ENCODE measurements at places on chromosomes 1 and 21. TPM values are rescaled to one million over a fixed set of nuclear protein-coding genes. Genes with fewer than 3 reads are reported as not detected.

CFHR5 gene
- not detected for total RNA-seq

CHAF1B gene
- 1.2 TPM for total RNA-seq

KCNJ6 gene
- not detected for total RNA-seq

TINAGL1 gene
- 1,250 TPM for total RNA-seq

IGSF9 gene
- total RNA-seq: 0.99 TPM

GRCh38 chr1:227167276-227168101 is 150.8 kb downstream of the CDC42BPA start:
- no peak for DNase-seq

- no peak for DNase-seq
These were observed 74.9 kb downstream of the JAK1 start for GRCh38 chr1:64891448-64891825.

Data from thoracic aorta (tissue), 2 donors.